A549 treated with CpdA at 1 μM for 4 hours (cell line): ENCODE measurements at places on chromosomes 11 and 22. TPM values are rescaled to one million over a fixed set of nuclear protein-coding genes. Genes with fewer than 3 reads are reported as not detected.

Gene LSP1
- 0.96 to 1.3 TPM (median 1.2 TPM) in 5 replicates for total RNA-seq

Gene RAB36
- total RNA-seq: 6.1 to 7.3 TPM (median 6.9 TPM) in 5 replicates

Gene OLFML1
- 0.02 TPM in 1 of 5 replicates, not detected in the others for total RNA-seq

Gene OR52I2
- total RNA-seq: not detected in 5 replicates

Gene FIBIN
- total RNA-seq: not detected in 5 replicates

Gene FAM111B
- total RNA-seq: 7.2 to 9.3 TPM (median 7.7 TPM) in 5 replicates

Gene SGSM1
- total RNA-seq: 0.17 to 0.68 TPM (median 0.38 TPM) in 5 replicates

Gene POLDIP3
- 37.1 to 43.3 TPM (median 40.1 TPM) in 5 replicates for total RNA-seq

Gene ANKK1
- 0.02 to 0.12 TPM in 2 of 5 replicates, not detected in the others for total RNA-seq

Gene PDE2A
- total RNA-seq: 1.2 to 2.8 TPM (median 1.4 TPM) in 5 replicates

Gene CCDC73
- total RNA-seq: 0.02 to 0.10 TPM (median 0.04 TPM) in 4 of 5 replicates, not detected in the other

Gene CYTH4
- total RNA-seq: 0.82 to 1.2 TPM (median 1.0 TPM) in 5 replicates

Gene AASDHPPT
- total RNA-seq: 32.4 to 38.7 TPM (median 33.9 TPM) in 5 replicates

Gene DRICH1
- total RNA-seq: 0.18 to 0.50 TPM (median 0.26 TPM) in 3 of 5 replicates, not detected in the others

Gene SCN3B
- 0.14 to 0.23 TPM (median 0.15 TPM) in 5 replicates for total RNA-seq

Gene PCNX3
- 28.5 to 41.2 TPM (median 36.9 TPM) in 5 replicates for total RNA-seq

Gene HEPHL1
- total RNA-seq: not detected in 5 replicates
